ENCODE measurements at places on chromosomes 1 and 21.

DNA sequence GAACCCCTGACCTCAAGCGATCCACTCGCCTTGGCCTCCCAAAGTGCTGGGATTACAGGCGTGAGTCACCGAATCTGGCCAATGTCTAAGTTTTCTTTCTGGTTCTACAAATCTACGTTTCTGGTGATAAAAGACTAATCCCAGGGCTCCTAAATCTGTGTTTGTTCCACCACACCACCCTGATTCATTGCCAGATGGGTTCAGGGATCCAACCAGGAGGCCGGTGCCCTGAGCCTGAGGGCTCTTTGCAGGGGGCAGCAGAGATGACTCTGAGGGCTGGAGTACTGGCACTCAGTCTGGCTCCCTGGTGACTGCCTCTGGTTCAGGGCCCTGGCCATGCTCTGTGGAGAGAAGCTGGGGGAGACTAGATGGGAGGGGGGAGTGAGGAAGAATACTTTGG is 10.5 kb upstream of the OPRD1 start:
- no peak for DNase-seq

- no peak for DNase-seq
Observed at GRCh38 chr1:10726355-10726754, 70.1 kb downstream of the CASZ1 start.

GRCh38 chr1:60173729-60174505 is 100.3 kb upstream of the C1orf87 start:
- no peak for DNase-seq

- no peak for DNase-seq
Observed at GRCh38 chr1:57269630-57270225, 154.1 kb downstream of the DAB1 start.

- DNase-seq = no peak
Observed at GRCh38 chr1:31574749-31575368, 1.5 kb upstream of the TINAGL1 start.

DNA sequence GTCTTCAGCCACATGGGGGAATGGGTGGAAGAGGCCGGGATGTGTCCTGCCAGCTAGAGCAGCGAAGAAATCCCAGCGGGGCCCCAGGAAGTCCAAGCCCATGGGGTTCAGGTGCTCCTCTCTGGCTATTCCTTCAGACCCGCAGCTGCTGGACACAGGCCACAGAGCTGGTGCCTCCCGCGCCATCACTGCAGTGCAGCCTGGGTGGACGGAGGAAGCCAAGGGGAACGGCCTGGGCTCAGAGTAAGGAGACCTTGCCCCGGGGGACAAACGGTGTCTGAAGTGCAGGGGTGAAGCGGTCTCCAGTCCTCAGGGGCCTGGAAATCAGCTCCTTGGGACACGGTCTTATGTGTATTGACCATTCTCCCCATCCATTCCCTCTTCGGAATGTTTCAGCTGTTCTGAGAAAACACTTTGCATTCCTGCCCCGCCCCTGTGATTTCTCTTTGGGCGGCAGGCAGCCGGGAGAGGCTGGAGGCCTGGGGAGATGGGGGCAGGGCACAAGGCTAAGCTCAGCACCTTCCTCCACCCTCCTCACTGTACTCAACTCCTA is 18.4 kb downstream of the MTHFR start:
- DNase-seq = peak; percentile 90

DNA sequence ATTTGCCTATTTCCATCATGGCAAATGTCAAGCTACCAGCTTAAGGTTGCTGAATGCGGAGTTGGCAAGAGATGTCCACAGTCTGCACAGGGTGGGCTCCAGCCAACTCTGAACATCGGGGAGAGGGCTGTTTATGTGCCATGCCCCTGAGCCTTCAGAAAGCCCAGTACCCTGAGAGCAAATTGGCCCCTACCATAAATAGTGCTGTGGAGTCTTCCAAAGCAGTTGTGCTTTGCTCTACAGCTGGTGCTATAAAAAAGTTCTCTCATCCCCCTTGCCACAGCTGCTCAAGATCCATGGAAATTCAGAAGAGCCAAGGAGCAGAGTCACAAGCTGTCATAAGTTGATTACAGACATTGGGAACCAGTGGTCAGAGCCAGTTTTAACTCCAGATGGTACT is 85.6 kb upstream of the CLDN14 start:
- no peak for DNase-seq

GRCh38 chr1:1436630-1437032 is 1.1 kb downstream of the VWA1 start:
- no peak for DNase-seq

- DNase-seq = peak; percentile 82
Observed at GRCh38 chr1:17239420-17239819, 9.5 kb upstream of the PADI3 start.

- no peak for DNase-seq
Observed at GRCh38 chr21:36976228-36976861, 9.9 kb upstream of the HLCS start.

DNA sequence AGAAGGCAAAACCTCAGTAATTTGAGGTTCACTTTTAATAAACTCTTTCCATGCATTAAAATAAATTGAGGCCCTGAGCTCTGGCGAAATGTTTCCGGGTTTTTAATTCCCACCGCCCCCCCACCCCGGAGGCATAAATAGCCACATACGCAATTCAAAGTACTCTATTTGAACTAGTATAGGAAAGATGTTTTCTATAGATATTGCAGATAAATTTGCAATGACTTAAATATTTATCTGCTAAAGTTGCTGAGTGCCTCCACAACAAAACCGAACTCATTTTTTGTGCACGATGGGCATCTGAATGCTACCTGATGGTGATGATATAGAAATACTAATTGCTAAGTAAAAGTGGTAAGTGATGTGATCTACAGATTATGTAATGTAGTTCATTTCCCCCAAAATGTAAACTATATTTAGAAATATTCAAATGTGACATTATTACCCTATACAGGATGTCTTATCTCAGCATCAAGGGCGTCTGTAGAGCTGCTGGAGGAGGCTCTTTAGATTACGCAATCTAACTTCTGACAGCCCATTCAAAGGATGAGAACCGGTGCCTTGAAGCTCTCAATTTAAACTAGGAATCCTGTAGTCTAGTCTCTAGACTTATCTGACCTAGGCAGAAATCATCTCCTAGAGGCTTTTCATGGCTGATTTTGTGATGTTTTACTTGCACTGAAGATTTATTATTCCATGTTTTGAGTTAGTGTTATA is 8.5 kb downstream of the IRF2BP2 start:
- DNase-seq = no peak

GRCh38 chr1:223083831-223084230 is 59.2 kb downstream of the TLR5 start:
- DNase-seq = no peak

DNA sequence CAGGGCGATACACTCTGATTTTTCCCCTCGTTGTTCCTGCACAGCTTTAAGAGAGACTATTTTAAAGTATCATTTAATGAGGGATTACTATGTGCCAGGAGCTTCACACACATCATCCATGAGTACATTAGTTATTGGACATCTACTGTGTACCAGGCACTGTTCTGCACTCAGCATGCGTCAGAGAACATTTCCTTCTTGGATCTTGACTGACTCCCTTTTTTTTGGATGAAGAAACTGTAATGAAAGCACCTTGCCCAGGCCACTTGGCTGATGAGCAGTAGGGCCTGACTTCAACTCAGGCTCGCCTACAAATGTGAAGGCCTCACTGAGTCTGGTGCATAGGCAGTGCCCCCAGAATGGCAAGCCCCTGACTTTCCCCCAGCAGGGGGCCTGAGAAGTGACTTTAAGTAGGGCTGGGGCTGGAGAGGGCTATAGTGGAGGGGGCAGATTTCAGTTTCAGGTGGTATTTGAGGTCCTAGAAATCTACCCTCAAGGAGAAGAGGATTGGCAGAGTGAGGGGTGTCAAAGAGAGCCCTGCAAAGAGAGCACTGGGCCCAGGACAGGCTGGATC is 50.0 kb downstream of the PTPRU start:
- no peak for DNase-seq

DNA sequence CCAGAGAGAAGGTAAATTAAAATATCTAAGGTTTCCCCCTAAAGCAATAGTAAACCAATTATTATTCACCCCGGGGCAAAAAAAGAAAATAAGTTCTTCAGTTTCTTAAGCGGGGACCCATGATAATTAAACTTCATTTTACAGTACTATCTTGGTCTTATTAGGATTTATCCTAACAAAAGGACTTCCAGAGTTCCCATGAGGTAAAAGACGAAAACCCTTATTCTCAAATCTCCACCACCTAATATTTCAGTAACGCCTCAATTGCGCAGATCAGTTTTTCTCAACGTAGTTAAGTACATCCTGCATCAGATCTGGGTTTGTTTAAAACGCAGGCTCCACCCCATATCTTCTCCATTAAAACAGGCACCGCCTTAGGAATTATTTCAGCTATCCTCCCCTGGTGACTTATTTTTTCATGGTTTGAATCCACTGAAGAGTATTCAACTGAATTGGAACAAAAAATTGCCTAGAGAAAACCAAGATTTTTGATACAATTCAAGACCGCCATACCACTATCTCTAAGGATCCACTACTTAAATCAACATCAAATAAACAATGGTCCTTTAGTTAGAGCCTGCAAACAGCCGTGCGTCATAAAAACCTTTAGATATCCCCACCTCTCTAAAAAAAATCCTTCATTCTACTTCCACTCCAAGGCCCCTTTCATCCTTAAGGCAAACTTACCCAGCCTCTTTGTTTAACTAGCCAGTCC is 1.7 kb downstream of the MCL1 start:
- DNase-seq = no peak

DNA sequence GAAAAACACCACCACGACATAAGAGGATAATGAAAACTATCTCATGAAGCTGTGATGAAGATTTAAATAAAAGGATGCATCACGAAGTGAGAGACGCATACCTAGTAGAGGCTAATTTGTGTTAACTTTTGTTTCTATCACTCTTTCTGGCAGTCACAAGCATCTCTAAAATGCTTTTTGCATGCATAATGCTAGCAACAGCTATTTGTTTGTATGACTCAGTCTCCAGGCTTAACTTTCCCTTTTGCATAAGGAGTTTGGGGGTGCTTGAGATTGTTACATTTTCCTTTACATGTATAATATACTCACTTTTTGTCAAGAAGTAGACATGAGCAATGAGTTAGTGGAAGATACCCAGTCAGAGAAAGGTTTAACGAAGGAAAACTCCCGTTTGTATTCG is 385.4 kb downstream of the DISC1 start:
- DNase-seq = no peak

- no peak for DNase-seq
Observed at GRCh38 chr1:217106231-217106901, 383.1 kb upstream of the ESRRG start.

- DNase-seq = peak; percentile 84
Observed at GRCh38 chr1:13699936-13700520, at the start of gene PRDM2. Gene PRDM2, plus strand, starts transcription at chr1:13700188. Its CDS starts 15,418 bp downstream, at chr1:13715606.

DNA sequence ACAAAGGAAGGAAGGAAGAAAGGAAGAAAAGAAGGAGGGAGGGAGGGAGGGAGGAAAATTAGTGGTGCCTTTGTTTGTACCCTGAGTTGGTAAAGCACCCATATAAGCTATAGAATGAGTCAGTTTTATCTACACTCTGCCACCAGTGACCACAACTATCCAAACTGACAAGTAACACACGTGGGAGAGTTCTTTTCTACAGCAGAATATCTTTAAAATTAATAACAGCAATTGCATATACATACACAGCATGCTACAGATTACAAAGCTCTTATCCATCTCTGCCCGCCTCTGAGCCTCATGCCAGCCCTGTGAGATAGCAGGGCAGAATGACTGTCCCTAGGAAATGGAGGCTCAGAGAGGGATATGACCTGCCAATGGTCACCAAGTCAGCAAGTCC is 20.3 kb downstream of the CDCP2 start:
- no peak for DNase-seq

DNA sequence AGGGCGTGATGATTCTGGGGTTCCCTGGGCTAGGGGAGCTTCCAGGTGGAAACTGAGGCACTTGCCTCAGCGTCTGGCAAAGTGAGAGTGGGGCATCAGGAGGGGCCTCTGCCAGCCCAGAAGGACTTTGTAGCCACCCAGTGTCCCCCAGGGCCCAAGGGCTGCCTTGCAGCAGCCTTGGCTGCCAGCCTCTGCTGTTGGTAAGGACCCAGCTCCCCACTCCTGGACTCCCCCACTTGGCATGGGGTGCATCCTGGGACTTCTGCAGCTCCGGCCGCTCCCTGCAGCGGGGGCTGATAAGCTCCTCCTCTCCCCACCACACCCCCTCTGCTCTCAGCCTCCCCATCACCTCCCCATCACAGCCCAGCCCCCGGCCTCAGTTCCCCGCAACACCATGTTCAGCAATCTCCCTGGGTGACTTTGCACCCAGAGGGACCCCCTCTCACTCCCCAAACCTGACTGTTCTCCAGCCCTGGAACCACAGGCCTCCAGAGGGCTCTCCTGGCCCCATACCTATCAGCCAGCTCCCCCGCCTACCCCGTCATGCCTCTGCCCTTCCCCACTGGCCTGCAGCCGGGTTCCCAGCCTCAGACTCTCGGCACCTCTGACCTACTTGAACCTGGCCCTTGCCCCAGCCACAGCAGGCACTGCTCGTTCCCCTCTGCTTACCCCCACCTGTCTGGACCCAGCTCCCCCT is 113.0 kb downstream of the CRYAA start:
- no peak for DNase-seq

DNA sequence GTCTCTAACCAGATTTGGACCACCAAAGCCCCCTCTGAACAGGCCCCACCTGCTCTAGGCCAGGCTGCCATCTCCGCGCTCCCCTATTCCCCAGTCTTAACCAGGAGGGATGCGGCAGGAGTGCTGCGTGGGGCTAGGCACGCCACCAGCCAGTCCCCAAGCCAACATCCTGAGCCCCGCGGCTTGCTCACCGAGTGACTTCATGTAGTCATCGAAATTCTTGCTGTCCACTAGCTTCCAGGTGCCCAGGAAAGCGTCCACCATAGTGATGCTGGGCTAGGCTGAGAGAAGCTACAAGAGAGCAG is 173 bp downstream of the FABP3 start:
- DNase-seq = no peak

DNA sequence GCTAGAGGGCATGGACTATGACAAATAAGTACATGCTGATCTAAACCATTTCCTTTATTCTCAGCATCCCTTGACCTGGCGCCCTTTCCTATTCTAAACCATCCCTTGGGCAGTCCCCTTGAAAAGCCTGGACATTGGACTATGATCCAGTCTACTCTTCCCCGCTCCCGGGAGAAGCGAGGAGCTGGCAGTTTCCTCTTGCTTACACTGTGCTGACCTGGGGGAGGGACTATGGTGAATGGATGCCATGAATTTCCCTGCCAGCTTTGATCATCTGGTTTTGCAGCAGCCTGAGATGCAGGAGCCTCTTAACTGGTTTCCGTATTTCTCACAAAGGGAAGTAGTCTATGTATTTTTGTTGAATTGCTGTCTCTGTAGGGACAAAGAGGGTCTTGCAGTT is 121.7 kb downstream of the KIF26B start:
- DNase-seq = no peak

GRCh38 chr1:167671727-167672511 is 41.9 kb downstream of the RCSD1 start:
- no peak for DNase-seq

GRCh38 chr1:235450433-235450832 is 53.8 kb downstream of the B3GALNT2 start:
- DNase-seq = no peak

GRCh38 chr21:19343711-19344110 is 940.1 kb upstream of the TMPRSS15 start:
- DNase-seq = no peak

All from GM03348 (cell line).